SW480 (cell line): ENCODE measurements at places on chromosomes 11 and 22.
A peak's percentile ranks its signal among the peaks of the same experiment; 100 is the strongest.

DNA sequence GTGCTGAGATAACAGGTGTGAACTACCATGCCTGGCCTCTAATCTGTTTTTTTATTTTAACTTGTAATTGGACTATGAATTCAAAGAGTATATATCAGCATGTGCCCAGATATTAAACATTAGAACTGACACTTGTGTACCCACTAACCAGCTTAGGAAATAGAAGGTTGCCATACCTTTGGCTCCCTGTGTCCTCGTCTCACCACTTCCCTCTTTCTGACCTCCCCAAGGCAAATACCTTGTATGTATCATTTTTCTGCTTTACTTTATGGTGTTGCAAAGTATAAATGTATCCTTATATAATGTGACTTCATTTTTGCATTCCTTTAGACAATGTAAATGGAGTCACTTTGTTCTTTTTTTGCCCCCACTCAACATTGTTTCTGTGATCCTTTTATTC is 9.1 kb downstream of the PPP6R3 start:
- DNase-seq: no peak

DNA sequence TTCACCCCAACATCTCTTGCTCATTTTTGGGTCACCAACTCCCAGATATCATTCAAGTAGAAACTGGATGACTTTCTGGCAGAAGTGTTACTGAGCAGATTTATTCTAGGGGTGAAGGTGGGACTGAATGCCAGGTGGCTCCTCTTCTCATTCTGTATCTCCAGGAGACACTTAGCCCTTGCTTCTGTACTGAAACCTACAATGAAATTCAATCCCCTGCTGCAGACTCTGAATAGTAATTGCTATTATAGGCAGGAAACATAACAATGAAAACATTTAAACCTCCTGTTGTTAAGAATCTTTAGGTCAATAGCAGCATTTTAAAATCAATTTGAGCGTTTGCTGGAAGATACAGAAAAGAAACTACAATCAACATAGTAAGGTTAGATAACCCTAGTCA is 879.4 kb upstream of the TENM4 start:
- DNase-seq: no peak

GRCh38 chr11:77047007-77047927 is 13.1 kb downstream of the B3GNT6 start:
- DNase-seq: peak; percentile 96

GRCh38 chr11:56659755-56660154 is 3.7 kb upstream of the OR5AR1 start:
- DNase-seq: no peak

DNA sequence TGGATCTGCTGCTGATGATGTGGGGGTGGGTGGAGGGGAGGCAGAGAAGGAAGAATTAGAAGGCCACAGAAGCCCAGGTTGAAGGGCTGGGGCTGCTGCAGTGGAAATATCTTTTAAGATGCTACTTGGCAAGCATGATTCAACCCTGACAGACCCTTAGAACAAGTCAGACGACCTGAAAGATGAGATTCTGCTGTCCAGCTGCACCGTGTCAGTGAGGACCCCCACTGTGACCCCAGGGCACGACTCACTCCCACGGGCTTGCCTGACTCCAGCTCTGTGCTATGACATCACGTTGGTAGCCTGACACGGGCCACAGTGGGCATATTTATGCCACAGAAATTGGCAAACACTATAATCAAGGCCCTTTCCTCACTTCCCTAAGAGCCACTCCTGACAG is 36.0 kb downstream of the LRFN4 start:
- DNase-seq: no peak
